Spinal cord (tissue), 10 donors: ENCODE measurements at places on chromosomes 3 and 15. TPM values are rescaled to one million over a fixed set of nuclear protein-coding genes. Genes with fewer than 3 reads are reported as not detected.

GRCh38 chr3:197356275-197356674, 57.9 kb upstream of the DLG1 start:
- H3K27me3 ChIP-seq = no peaks in the 10 kb centered on the region
- H3K4me1 ChIP-seq = peaks cover 22% of the 10 kb centered on the region
- no peaks in the 10 kb centered on the region for H3K36me3 ChIP-seq
- no peak overlapping the region for H3K4me3 ChIP-seq

Gene ANKRD63
- polyA plus RNA-seq = 0.14 TPM

- no peak overlapping the region for H3K4me3 ChIP-seq
- no peak overlapping the region for H3K27ac ChIP-seq
- no peaks in the 10 kb centered on the region for H3K27me3 ChIP-seq
- H3K4me1 ChIP-seq = no peaks in the 10 kb centered on the region
- no peak for DNase-seq
Measured at GRCh38 chr3:121918779-121919483, 24.7 kb downstream of the SLC15A2 start.

DNA sequence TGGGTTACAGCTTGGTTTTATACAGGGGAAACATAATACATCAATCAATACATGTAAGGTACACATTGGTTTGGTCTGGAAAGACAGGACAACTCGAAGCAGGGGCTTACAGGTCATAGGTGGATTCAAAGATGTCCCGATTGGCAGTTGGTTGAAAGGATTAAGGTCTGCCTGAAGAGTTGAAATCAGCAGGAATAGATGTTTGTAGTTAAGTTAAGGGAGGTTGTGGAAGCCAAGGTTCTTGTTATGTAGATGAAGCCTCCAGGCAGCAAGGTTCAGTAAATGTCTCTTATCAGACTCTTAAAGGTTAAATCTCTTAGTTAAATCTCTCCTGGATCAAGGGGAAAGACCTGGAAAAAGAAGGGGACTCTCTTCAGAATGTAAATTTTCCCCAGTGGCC, 58.4 kb upstream of the MINAR1 start:
- H3K36me3 ChIP-seq = no peaks in the 10 kb centered on the region
- H3K27ac ChIP-seq = no peak overlapping the region
- H3K4me1 ChIP-seq = no peaks in the 10 kb centered on the region
- no peak overlapping the region for H3K4me3 ChIP-seq

DNA sequence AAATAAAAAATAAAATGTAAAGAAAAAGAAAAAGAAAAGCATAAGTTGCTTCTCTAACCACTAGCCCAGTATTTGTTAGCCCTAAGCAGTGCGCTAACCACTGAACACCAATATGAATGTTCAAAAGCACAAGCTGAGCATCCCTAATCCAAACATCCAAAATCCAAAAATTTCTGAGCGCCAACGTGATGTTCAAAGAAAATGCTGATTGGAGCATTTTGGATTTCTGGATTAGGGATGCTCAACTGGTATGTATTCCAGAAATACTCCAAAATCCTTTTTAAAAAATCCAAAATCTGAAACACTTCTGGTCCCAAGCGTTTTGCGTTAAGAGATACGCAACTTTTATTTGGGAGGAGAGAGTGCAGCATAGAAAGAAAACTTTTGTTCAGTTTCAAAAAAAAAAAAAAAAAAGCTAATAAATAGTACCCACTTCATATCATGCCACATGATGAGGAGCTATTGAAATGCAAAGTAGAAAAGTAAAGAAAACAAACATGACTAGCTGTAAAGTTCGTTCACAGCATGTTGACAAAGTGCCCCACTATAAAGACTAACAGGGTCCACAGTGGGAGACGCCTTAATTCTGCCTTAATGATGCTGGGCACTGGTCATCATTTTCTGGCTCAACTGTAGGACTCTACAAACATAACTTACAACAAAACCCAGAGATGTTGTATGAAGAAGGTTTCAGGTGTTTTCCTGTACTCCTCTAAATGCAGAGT, 32.4 kb downstream of the EDC3 start:
- H3K4me1 ChIP-seq = no peaks in the 10 kb centered on the region
- H3K27ac ChIP-seq = no peak overlapping the region
- H3K36me3 ChIP-seq = peaks cover 3% of the 10 kb centered on the region
- no peak overlapping the region for H3K4me3 ChIP-seq
- DNase-seq = no peak
- no peaks in the 10 kb centered on the region for H3K27me3 ChIP-seq

Gene THSD4
- polyA plus RNA-seq = 40.6 TPM

Gene CCNB2
- 17.3 TPM for polyA plus RNA-seq

Gene FANCD2OS
- polyA plus RNA-seq = not detected

Gene C3orf22
- polyA plus RNA-seq = 0.27 TPM

- no peak overlapping the region for H3K4me3 ChIP-seq
- no peak for DNase-seq
- peaks cover 7% of the 10 kb centered on the region for H3K36me3 ChIP-seq
- H3K4me1 ChIP-seq = no peaks in the 10 kb centered on the region
Measured at GRCh38 chr3:122357828-122358702, 25.0 kb downstream of the MIX23 start.

DNA sequence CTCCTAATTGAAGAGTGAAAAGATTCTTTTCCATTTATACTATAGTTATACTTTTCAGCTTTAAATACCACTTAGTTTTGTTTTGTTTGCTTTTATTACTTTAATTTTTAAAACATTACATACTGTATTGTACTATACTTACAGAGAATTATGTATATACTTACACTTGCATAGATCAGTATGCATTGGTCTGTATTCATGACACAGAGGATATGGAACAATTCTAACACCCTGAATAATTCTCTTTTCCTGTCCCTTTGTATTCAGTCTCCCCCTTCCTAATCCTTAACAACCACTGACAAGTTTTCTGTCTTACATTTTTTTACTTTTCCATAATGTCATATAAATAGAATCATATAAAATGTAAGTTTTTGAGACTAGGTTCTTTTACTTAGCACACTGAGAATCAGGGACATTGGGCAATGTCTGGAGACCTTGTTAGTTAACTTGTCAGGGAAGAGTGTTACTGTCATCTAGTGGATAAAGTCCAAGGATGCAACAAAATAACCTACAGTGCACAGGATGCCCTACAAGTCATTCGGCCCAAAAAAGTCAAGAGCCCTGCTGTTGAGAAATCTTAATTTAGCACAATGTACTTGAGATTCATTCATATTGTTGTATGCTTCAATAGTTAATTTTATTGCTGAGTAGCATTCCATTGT, 95.7 kb upstream of the MCTP2 start:
- H3K4me3 ChIP-seq = no peak overlapping the region
- no peak for DNase-seq
- no peaks in the 10 kb centered on the region for H3K36me3 ChIP-seq
- H3K27me3 ChIP-seq = no peaks in the 10 kb centered on the region
- H3K4me1 ChIP-seq = no peaks in the 10 kb centered on the region

Gene FBXO40
- not detected for polyA plus RNA-seq

- no peaks in the 10 kb centered on the region for H3K27me3 ChIP-seq
- H3K27ac ChIP-seq = no peak overlapping the region
- no peak for DNase-seq
- H3K4me3 ChIP-seq = no peak overlapping the region
- peaks cover 71% of the 10 kb centered on the region for H3K36me3 ChIP-seq
Measured at GRCh38 chr3:49313896-49314688, 25.8 kb downstream of the USP4 start.

GRCh38 chr3:177820683-177821316, 623.5 kb upstream of the TBL1XR1 start:
- H3K4me1 ChIP-seq = peaks cover 5% of the 10 kb centered on the region
- no peak overlapping the region for H3K4me3 ChIP-seq
- no peaks in the 10 kb centered on the region for H3K36me3 ChIP-seq
- DNase-seq = no peak
- no peaks in the 10 kb centered on the region for H3K27me3 ChIP-seq

Gene PRR20G
- not detected for polyA plus RNA-seq

DNA sequence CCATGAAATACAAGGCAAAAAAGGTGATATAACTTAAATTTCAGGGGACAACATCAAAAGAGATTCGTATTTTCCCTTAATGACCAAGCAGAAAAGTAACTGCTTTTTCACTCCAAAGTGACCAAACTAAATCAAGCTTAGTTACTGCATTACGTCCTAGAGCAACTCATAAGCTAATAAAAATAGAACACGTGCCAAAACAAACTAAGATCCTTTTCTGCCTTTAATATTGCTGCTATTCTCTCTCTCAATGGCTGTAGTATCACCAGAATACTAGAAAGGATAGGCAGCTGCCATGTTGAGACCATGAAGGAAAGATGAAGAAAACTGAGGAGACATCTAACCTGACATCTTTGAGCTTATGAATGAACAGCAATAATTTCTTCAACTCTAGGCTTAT, 43.3 kb downstream of the UBXN7 start:
- no peaks in the 10 kb centered on the region for H3K27me3 ChIP-seq
- H3K4me3 ChIP-seq = no peak overlapping the region
- H3K27ac ChIP-seq = no peak overlapping the region

Gene MCTP2
- 2.0 TPM for polyA plus RNA-seq

Gene KBTBD13
- polyA plus RNA-seq = not detected

Gene GRAMD1C
- polyA plus RNA-seq = 13.1 TPM

GRCh38 chr3:126424039-126424717, 29.5 kb downstream of the CFAP100 start:
- H3K27me3 ChIP-seq = no peaks in the 10 kb centered on the region
- DNase-seq = no peak
- H3K36me3 ChIP-seq = peaks cover 40% of the 10 kb centered on the region
- H3K4me3 ChIP-seq = no peak overlapping the region
- no peaks in the 10 kb centered on the region for H3K4me1 ChIP-seq

DNA sequence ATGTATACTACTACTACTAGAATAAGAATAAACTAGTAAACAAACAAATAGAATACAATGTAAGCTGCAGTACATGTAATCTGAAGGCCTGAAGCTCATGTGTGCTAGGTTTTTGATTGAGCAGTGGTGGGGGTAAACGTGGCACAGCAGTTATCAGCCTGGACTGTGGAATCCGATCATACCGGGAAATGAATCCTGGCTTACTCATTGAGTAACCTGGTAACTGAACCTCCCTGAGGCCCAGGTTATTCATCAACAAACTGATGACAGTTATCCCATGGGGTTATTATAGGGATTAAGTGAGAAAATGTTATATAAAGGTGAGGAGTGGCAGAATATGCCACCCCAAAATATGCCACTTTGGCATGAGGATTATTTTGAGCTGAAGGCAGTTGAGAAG, 339.1 kb downstream of the FHIT start:
- no peak overlapping the region for H3K27ac ChIP-seq
- H3K4me3 ChIP-seq = no peak overlapping the region
- H3K27me3 ChIP-seq = no peaks in the 10 kb centered on the region
- no peaks in the 10 kb centered on the region for H3K36me3 ChIP-seq

DNA sequence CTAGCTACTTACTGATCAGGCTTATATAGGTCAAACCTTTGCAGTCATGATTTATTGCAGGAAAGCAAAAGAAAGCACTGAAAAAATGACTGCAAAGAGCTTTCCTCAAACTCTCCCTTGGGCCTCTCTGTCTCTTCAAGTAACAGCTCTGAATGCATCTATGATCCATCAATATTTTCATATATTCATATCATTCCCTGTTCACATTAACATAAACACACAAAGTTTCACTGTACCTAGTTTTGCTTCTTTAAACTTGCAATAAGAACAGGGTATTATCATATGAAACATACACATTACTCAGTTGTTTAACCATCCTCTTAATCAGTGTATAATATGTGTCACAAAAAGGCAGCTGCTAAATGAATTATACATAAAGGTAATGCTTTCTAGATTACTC, 107.9 kb upstream of the ARL6 start:
- no peak for DNase-seq
- H3K27ac ChIP-seq = no peak overlapping the region
- no peaks in the 10 kb centered on the region for H3K27me3 ChIP-seq
- no peak overlapping the region for H3K4me3 ChIP-seq
- H3K4me1 ChIP-seq = no peaks in the 10 kb centered on the region

- peak overlapping the region; percentile 89 for H3K4me3 ChIP-seq
- peaks cover 9% of the 10 kb centered on the region for H3K4me1 ChIP-seq
- no peaks in the 10 kb centered on the region for H3K27me3 ChIP-seq
- no peak for DNase-seq
- peaks cover 17% of the 10 kb centered on the region for H3K36me3 ChIP-seq
- peak overlapping the region; percentile 96 for H3K27ac ChIP-seq
Measured at GRCh38 chr3:179324270-179324754, 1.5 kb downstream of the ZNF639 start.

GRCh38 chr3:2303566-2303965, 204.9 kb downstream of the CNTN4 start:
- no peak overlapping the region for H3K4me3 ChIP-seq
- no peaks in the 10 kb centered on the region for H3K27me3 ChIP-seq
- no peaks in the 10 kb centered on the region for H3K4me1 ChIP-seq
- H3K36me3 ChIP-seq = no peaks in the 10 kb centered on the region
- no peak overlapping the region for H3K27ac ChIP-seq
- peak; percentile 77 for DNase-seq

Gene ST6GAL1
- polyA plus RNA-seq = 35.8 TPM

DNA sequence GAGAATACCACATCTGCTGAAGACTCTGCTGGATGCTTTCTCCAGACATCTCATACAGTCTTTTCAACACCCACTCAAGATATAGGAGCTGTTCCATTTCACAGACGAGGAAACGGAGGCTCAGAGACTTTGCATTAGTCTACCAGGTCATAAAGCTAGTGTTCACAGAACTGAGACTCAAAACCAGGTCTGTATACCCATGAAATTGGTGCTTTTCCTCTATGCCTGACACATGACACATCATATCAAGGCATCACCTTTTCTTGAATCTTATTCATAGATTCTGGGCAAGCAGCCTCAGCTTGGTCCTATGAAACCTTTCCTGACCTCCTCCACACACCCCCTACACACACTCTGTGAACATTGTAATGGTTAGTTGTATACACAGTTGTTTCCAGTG, 101.2 kb downstream of the LPP start:
- no peaks in the 10 kb centered on the region for H3K36me3 ChIP-seq
- no peak overlapping the region for H3K27ac ChIP-seq
- no peaks in the 10 kb centered on the region for H3K4me1 ChIP-seq
- no peaks in the 10 kb centered on the region for H3K27me3 ChIP-seq
- no peak overlapping the region for H3K4me3 ChIP-seq

Gene CD86
- polyA plus RNA-seq = 3.2 TPM

DNA sequence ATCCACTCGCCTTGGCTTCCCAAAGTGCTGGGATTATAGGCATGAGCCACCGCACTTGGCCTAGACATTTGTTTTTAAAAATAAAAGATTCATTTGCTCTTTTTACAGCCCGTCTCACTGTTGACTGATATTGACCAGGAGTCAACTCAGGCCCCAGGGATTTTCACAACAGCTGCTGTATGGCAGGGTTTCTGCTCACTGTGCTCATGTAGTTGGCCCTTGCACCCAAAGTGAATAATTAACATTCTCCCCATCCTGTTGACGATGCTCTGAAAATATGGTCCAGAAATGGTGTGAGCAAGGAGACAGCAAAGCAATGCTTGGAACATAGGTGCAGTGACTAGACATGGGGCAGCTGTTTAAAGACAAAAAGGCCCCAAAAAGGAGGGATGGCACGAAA, 2.9 kb upstream of the CCR5 start:
- no peaks in the 10 kb centered on the region for H3K36me3 ChIP-seq
- H3K27me3 ChIP-seq = no peaks in the 10 kb centered on the region
- DNase-seq = no peak
- no peak overlapping the region for H3K27ac ChIP-seq

DNA sequence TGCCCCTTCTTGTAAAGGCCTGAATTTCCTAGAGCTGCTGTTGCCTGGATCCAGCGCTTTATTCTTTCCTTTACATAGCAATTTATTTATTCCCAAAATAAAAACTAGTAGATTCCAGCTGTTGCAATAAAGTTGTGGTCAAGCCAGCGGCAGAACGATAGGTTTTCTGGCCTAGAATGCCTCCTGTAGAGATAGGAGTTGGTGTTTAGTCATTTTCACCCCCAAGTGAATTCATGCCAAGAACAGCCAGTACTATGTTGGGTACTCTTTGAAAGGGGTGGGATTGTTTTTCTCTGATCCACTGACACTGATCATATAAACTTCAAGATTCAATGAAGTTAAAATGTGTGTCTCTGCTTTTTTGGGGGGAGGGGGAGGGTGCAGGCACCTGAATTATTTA, 69.7 kb downstream of the KLHL25 start:
- peaks cover 14% of the 10 kb centered on the region for H3K36me3 ChIP-seq
- H3K4me3 ChIP-seq = no peak overlapping the region
- no peaks in the 10 kb centered on the region for H3K27me3 ChIP-seq
- no peak overlapping the region for H3K27ac ChIP-seq
